ENCODE measurements at places on chromosomes 2 and 18. TPM values are rescaled to one million over a fixed set of nuclear protein-coding genes. Genes with fewer than 3 reads are reported as not detected.

GRCh38 chr2:73292316-73292905, 937 bp downstream of the EGR4 start:
- DNase-seq = no peak

The UGT1A5 gene
- not detected for total RNA-seq

The RIT2 gene
- not detected for total RNA-seq

DNA sequence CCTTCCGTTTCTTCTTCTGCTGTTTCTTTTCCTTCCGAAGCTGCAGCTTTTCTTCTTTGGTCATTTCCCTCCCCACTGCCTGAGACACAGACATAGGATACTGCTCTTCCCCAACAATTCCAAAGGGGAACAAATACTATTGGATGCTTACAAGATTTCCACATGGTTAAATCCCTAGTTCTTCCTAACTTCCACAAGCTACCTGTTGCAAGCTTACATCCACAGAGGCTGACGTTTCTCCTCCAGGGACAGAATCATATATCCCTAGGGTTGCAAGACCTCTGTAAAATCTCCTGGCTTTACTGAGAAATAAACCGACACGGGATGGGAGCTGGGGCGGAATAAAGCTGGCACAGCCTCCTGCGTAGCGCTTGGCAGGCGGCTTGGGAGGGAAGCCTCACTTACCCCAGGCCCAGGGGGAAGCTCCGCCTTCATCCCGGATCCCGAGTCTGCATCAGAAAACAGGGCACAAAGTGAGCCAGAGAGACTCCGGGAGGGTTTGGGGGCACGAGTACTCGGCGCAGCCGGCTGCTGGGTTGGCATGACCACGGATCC, 590 bp downstream of the EIF2B4 start:
- no peak for DNase-seq

The IL37 gene
- not detected for total RNA-seq

The COL3A1 gene
- not detected for total RNA-seq

DNA sequence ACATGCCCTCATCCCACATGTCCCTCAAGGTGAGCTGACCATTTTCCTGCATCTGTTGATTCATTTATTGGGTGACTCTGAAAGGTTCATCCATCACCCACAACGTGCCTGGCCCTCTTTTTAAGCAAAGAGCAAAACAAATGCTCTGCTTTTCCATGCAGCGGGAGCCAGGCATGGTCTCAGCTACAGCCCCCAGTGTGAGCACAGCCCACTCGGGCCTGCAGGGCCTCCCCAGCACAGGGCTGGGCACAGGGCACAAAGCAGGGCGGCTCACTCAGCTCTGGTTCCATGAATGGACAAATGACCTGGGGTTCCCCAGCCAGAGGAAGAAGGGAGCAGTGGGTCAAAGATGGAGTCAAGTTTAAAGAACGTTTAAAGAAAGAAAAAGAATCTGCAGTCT, 24.1 kb upstream of the OTOS start:
- no peak for DNase-seq

DNA sequence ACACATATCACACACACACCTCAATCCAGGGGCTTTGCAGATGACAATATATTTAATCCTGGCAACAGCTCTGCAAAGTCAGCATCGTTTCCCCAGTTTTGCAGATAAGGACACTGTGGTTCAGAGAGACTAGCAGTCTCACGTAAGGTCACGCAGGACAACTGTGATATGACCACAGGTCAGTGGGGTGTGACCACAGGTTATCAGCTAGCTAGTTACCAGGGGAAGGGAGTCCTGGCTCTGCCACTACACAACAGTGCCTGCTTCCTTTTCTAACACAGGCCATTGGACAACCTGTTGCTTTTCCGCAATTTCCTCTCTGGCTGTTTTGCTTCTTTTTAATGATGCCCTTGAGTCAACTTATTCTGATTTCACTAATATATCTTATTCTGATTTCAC, 33.3 kb downstream of the RBMS1 start:
- DNase-seq = no peak

DNA sequence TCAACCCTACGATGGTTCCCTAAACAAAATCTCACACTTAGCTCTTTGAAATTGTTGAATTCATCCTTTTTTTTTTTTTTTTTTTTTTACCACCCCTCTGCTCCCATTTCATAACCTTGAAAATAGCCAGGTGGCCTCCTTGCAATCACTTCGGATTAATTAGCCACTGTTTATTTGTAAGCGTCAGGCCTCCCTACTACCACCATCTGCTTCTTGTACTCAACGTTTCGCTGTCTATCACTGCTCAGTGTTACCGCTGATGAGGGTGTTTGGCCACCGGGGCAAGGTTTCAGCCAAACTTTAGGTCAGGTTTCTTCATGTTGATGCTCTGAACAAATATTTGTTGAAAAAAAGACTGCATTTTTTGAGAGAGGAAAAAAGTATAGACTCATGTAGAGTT, 183.2 kb downstream of the EPHA4 start:
- DNase-seq = no peak
